ENCODE measurements at places on chromosomes 4 and X.
A peak's percentile ranks its signal among the peaks of the same experiment; 100 is the strongest.

- H3K36me3 ChIP-seq: no peaks in the 10 kb centered on the region
- no peak for DNase-seq
- H3K27me3 ChIP-seq: no peaks in the 10 kb centered on the region
- H3K27ac ChIP-seq: no peak overlapping the region
- no peak overlapping the region for H3K4me3 ChIP-seq
Observed at GRCh38 chr4:120869613-120870278, 52.8 kb downstream of the PRDM5 start.

- no peaks in the 10 kb centered on the region for H3K27me3 ChIP-seq
- no peak overlapping the region for H3K27ac ChIP-seq
- no peak overlapping the region for H3K4me3 ChIP-seq
- no peak for DNase-seq
- no peaks in the 10 kb centered on the region for H3K4me1 ChIP-seq
Observed at GRCh38 chr4:6619466-6620255, 20.8 kb upstream of the MRFAP1 start.

GRCh38 chrX:101252634-101253033, 33.0 kb downstream of the DRP2 start:
- H3K4me3 ChIP-seq: no peak overlapping the region
- H3K27ac ChIP-seq: no peak overlapping the region
- no peaks in the 10 kb centered on the region for H3K27me3 ChIP-seq
- DNase-seq: no peak

GRCh38 chr4:40933272-40934053, 183.7 kb downstream of the NSUN7 start:
- H3K4me3 ChIP-seq: no peak overlapping the region
- H3K36me3 ChIP-seq: no peaks in the 10 kb centered on the region
- no peaks in the 10 kb centered on the region for H3K4me1 ChIP-seq
- H3K27ac ChIP-seq: no peak overlapping the region
- DNase-seq: peak; percentile 35

DNA sequence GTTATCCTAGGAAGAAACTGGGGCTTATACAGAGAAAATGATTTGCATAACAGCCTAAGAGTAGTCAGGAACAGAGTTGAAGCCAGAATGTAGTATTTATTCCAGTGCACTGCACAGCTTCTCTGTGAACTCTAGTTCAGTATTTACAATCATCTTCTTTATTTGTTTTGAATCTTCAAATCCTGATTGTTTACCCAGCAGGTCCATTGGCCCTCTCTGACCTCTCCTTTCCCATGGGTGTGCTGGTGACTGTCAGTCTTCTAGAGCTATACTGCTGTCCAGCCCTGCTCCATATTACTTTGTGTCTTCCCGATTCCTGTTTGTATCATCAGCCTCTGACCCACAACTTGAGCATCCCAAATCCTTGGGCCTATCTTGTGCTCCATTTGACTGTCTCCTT, 301.9 kb upstream of the HS3ST1 start:
- H3K36me3 ChIP-seq: no peaks in the 10 kb centered on the region
- no peaks in the 10 kb centered on the region for H3K4me1 ChIP-seq
- no peak for DNase-seq
- H3K27ac ChIP-seq: no peak overlapping the region

DNA sequence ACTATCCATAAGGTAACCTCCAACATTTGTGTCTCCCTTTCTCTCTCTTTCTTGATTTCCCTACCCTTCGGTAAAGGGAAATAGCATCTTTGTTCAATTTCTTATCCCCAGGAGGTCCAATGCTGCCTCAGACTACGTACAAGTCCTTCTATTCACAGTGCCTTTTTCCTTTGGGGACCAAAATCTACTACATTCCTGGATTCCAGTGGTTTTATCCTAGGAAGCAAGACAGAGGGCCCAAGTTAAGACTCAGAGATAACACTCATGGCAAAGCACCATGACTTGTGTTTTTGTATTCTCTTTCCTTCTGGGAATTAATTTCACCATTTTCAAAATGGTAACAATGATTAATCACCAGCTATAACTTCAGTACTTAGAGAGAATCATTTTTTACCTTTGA, 10.6 kb downstream of the G3BP2 start:
- no peak overlapping the region for H3K27ac ChIP-seq
- H3K4me3 ChIP-seq: no peak overlapping the region
- H3K27me3 ChIP-seq: no peaks in the 10 kb centered on the region
- peaks cover 7% of the 10 kb centered on the region for H3K4me1 ChIP-seq
- peaks cover 4% of the 10 kb centered on the region for H3K36me3 ChIP-seq
- no peak for DNase-seq

GRCh38 chrX:45577361-45577760, 376.7 kb upstream of the DIPK2B start:
- DNase-seq: no peak
- no peaks in the 10 kb centered on the region for H3K4me1 ChIP-seq
- H3K27ac ChIP-seq: no peak overlapping the region
- H3K36me3 ChIP-seq: no peaks in the 10 kb centered on the region
- no peaks in the 10 kb centered on the region for H3K27me3 ChIP-seq
- H3K4me3 ChIP-seq: no peak overlapping the region

GRCh38 chr4:128390475-128390996, 102.9 kb upstream of the PGRMC2 start:
- DNase-seq: no peak
- no peak overlapping the region for H3K4me3 ChIP-seq
- no peaks in the 10 kb centered on the region for H3K4me1 ChIP-seq
- no peaks in the 10 kb centered on the region for H3K36me3 ChIP-seq
- H3K27ac ChIP-seq: peak overlapping the region; percentile 58

- DNase-seq: no peak
- H3K27me3 ChIP-seq: no peaks in the 10 kb centered on the region
- no peak overlapping the region for H3K27ac ChIP-seq
- no peaks in the 10 kb centered on the region for H3K4me1 ChIP-seq
Observed at GRCh38 chr4:77911842-77912450, 49.3 kb downstream of the MRPL1 start.

- H3K4me1 ChIP-seq: no peaks in the 10 kb centered on the region
- DNase-seq: no peak
- no peaks in the 10 kb centered on the region for H3K27me3 ChIP-seq
- H3K27ac ChIP-seq: peak overlapping the region; percentile 85
- peak overlapping the region; percentile 36 for H3K4me3 ChIP-seq
Observed at GRCh38 chr4:16896881-16897750, 1.3 kb downstream of the LDB2 start.

GRCh38 chr4:123479944-123480343, 83.3 kb downstream of the SPRY1 start:
- H3K4me1 ChIP-seq: no peaks in the 10 kb centered on the region
- H3K27ac ChIP-seq: no peak overlapping the region
- DNase-seq: no peak
- H3K36me3 ChIP-seq: no peaks in the 10 kb centered on the region
- H3K27me3 ChIP-seq: no peaks in the 10 kb centered on the region
- H3K4me3 ChIP-seq: no peak overlapping the region

DNA sequence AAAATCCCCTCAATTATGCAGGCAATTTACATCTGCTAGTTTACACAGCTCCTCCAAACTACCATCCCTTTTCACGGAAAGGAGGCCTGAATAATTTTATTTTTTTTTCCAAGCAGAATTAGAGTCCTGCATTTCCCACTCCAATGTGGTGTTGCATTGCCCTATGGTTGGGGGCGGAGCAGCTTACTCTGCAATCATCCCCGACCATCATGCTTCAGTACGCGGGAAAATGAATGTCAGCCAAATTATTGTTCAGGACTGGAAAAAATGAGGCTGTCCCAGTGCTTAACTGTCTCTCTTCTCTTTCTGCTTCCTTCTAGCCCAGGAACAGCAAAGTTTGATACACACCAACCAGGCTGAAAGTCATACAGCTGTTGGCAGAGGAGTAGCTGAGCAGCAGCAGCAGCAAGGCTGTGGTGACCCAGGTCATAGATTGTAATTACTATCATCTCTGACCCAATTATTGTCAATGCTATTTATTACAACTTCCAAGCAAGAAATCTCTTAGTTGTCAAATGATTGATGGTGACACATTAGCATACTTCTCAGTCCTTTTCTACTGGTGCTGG, 28.3 kb downstream of the MMRN1 start:
- no peak overlapping the region for H3K27ac ChIP-seq
- DNase-seq: no peak
- no peaks in the 10 kb centered on the region for H3K4me1 ChIP-seq
- H3K36me3 ChIP-seq: no peaks in the 10 kb centered on the region
- H3K4me3 ChIP-seq: no peak overlapping the region

GRCh38 chr4:7988437-7988836, 48.8 kb upstream of the AFAP1 start:
- DNase-seq: no peak
- H3K36me3 ChIP-seq: peaks cover 13% of the 10 kb centered on the region
- H3K4me1 ChIP-seq: peaks cover 6% of the 10 kb centered on the region
- H3K4me3 ChIP-seq: no peak overlapping the region
- H3K27ac ChIP-seq: no peak overlapping the region
- no peaks in the 10 kb centered on the region for H3K27me3 ChIP-seq

- H3K4me1 ChIP-seq: no peaks in the 10 kb centered on the region
- no peak overlapping the region for H3K27ac ChIP-seq
- no peak for DNase-seq
- H3K27me3 ChIP-seq: no peaks in the 10 kb centered on the region
- H3K4me3 ChIP-seq: peak overlapping the region; percentile 36
Observed at GRCh38 chr4:74397748-74398426, 32.9 kb downstream of the EREG start.

GRCh38 chr4:156593464-156593863, 378.1 kb downstream of the PDGFC start:
- no peak for DNase-seq
- H3K4me1 ChIP-seq: peaks cover 7% of the 10 kb centered on the region
- H3K36me3 ChIP-seq: no peaks in the 10 kb centered on the region
- no peak overlapping the region for H3K27ac ChIP-seq
- H3K27me3 ChIP-seq: no peaks in the 10 kb centered on the region

GRCh38 chrX:103098488-103098887, 5.5 kb upstream of the NXF3 start:
- H3K4me3 ChIP-seq: no peak overlapping the region
- no peaks in the 10 kb centered on the region for H3K36me3 ChIP-seq
- no peaks in the 10 kb centered on the region for H3K4me1 ChIP-seq
- no peak for DNase-seq
- H3K27ac ChIP-seq: no peak overlapping the region
- H3K27me3 ChIP-seq: no peaks in the 10 kb centered on the region

- H3K4me1 ChIP-seq: no peaks in the 10 kb centered on the region
- H3K27me3 ChIP-seq: no peaks in the 10 kb centered on the region
- H3K27ac ChIP-seq: no peak overlapping the region
- H3K36me3 ChIP-seq: no peaks in the 10 kb centered on the region
- DNase-seq: no peak
Observed at GRCh38 chr4:152189451-152190179, 346.3 kb downstream of the FBXW7 start.

DNA sequence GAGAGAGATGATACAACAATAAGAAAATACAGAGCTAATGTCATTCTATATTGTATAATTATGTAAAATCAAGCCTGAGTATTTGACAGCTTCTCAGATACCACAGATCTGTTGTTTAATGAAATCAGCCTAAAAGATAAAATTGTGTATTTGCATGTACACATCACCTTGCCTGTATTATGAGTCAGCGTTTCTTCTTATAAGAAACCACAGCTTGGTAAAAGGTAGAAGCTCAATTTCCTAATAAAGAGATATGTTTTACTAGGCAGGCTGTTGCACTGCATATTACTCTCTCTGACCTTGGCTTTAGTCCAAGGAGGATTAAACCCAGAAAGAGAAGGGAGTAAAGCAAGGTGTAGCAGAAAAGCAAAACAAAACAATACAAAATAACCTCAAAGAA, 121.3 kb downstream of the PPARGC1A start:
- no peaks in the 10 kb centered on the region for H3K36me3 ChIP-seq
- no peaks in the 10 kb centered on the region for H3K4me1 ChIP-seq
- no peak for DNase-seq

GRCh38 chrX:110167952-110168451, 149.9 kb downstream of the AMMECR1 start:
- H3K4me3 ChIP-seq: no peak overlapping the region
- no peaks in the 10 kb centered on the region for H3K4me1 ChIP-seq
- H3K27me3 ChIP-seq: no peaks in the 10 kb centered on the region
- no peak overlapping the region for H3K27ac ChIP-seq

- H3K36me3 ChIP-seq: no peaks in the 10 kb centered on the region
- H3K4me1 ChIP-seq: no peaks in the 10 kb centered on the region
- no peak overlapping the region for H3K27ac ChIP-seq
- no peak for DNase-seq
Observed at GRCh38 chr4:32000846-32001488, 1280.8 kb downstream of the PCDH7 start.

DNA sequence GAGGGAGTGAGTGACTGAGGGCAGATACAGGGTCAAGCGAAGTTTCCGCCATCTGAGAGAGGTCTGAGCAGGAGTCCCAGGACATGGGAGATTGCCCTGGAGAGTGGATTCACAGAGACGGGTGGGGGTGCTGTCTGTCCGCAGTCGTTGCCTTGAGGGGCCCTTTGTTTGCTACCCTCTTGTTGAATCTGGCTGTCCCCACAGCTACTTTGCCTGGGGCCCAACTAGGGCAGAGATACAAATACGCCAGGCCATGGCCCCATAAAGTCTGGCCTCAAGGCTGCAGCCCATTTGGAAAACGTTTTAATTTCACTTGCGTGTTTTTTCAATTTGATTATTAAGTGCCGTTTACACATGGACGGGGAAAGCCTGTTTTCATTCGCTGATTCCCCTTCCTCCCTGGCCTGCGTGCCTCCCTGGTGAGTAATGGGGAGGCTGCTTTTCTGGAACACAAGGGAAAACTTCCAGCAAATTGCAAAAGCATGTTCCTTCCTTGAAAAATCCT, 134.4 kb downstream of the SMIM20 start:
- peak; percentile 43 for DNase-seq
- no peaks in the 10 kb centered on the region for H3K27me3 ChIP-seq
- peak overlapping the region; percentile 96 for H3K27ac ChIP-seq
- no peak overlapping the region for H3K4me3 ChIP-seq

DNA sequence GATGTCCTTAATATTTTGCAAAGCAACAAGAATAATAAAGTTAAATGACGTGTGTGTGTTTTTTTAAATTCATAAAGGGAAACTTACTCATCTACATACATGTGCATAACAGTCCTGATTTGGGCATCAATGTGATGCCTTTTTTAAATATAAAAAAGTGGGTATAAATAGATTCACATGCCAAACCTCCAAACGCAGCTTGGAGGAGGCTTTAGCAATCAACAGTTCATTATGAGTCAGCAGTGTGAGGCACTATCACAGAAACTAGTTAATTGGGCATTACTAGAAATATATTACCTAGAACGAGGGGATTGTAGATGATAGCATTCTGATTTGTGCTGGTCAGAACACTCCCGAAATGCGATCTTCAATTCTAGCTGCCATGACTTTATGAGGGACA, 115.1 kb downstream of the HS6ST2 start:
- H3K27ac ChIP-seq: no peak overlapping the region
- no peaks in the 10 kb centered on the region for H3K36me3 ChIP-seq
- H3K27me3 ChIP-seq: no peaks in the 10 kb centered on the region
- no peak for DNase-seq
- H3K4me1 ChIP-seq: no peaks in the 10 kb centered on the region

- no peaks in the 10 kb centered on the region for H3K36me3 ChIP-seq
- H3K27ac ChIP-seq: no peak overlapping the region
- no peaks in the 10 kb centered on the region for H3K27me3 ChIP-seq
- no peak overlapping the region for H3K4me3 ChIP-seq
Observed at GRCh38 chr4:141427726-141428296, 207.1 kb downstream of the ZNF330 start.

Data from tibial nerve (tissue), 4 donors.